ENCODE measurements at places on chromosomes 12 and 14.

DNA sequence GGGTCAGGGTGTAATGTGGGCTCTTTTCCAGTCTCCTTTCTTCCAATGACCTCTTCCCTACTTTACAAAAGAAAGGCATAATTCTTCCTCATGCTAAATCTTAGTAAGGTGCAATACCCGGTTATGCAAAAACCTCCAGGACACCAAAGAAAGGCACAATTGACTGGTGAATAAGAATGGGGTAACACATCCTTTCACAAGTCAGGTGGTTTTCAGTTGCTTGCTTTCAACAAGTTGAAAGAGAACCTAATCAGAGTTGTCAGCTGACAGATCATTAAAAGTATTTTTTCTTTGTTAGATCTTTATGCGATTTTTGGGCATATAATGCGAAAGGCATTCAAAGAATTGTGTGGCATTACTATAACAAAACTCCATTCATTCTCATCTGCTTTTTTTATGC lies 1.3 kb upstream of the AEBP2 start:
- DNase-seq, result no peak

- DNase-seq, result no peak
Measured at GRCh38 chr12:13992585-13992984, 11.2 kb upstream of the GRIN2B start.

DNA sequence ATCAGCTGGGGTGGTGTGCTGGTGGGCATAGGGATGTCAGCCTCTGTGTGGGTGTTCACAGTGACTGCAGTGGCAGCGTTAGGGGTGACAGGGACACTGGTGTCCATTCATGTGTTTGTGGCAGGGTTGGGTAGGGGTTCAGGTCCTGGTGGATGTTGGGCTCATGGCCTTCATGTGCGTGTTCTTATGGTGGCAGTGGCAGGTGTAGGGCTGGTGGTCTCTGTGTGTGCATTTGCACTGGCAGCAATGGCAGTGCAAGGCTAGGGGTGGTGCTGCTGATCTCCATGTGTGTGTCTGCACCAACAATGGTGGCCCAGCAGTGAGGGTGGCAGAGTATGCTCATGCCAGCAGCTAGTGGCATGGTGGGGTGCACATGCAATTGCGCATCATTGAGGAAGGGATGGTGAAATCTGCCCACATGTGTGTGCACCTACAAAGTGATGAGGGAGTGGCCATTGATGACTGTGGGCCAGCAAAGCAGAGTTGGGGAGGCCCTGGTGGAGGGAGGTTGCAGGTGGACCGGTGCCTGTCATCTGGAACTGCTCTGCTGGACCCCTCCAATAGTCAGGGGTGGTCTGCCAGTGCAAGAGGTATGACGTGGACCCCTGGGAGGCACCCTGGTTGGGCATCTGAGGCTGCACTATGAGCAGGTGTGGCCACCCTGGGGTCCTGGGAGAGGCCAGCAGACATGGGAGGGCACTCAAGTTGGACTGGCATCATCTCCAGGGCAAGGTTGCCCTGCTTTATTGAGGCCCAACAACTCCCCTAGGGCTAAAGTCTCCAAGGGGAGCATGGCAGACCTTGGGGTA lies 182.9 kb downstream of the TTC6 start:
- DNase-seq, result no peak

DNA sequence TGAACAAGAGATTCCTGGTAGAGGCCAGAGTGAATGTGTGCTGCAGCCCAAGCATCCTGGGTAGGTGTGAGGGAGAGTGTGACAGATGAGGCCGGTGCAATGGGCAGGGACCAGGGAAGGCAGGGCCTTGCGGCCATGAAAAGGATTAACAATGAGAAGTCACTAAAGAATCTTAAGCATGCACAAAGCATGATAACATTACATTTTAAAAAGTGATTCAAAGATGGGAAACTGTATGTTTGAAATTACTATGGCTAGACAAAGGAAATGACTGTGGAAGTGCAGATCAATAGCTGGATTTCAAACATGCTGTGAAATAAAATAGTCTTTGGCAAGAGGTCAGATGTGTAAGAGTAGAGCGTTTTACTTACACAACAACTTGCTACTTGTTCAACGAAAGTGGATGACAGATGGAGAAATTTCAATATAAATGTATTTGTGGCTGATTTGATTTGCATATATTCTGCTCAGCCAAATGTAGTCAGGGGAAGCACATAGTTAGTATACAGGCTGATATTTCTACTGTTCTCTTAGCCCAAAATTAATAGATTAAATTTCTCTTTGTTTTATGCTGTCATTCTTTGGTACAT lies 175.5 kb downstream of the CCDC59 start:
- no peak for DNase-seq

GRCh38 chr12:70196811-70197281 lies 46.4 kb upstream of the CNOT2 start:
- no peak for DNase-seq

DNA sequence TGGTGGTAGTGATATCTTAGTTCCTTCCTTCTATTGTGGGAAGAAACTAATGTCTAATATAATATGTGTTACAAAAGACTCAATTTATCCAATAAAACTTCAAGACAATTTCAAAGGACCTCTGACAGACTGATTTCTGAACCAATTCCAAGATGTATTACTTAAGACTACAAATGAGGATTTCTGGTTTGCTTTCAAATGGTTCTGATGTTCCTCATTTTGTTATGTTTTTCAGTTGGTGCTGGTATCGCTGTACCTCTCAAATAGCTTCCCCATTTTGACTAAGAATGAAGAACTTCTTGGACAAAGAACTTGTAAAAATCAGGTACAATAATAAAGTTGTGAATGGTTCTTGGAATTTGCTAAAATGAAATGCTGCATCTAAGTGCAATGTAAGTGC lies 19.4 kb upstream of the MBIP start:
- DNase-seq, result no peak

- no peak for DNase-seq
Measured at GRCh38 chr12:42338280-42338679, 12.3 kb downstream of the PPHLN1 start.

DNA sequence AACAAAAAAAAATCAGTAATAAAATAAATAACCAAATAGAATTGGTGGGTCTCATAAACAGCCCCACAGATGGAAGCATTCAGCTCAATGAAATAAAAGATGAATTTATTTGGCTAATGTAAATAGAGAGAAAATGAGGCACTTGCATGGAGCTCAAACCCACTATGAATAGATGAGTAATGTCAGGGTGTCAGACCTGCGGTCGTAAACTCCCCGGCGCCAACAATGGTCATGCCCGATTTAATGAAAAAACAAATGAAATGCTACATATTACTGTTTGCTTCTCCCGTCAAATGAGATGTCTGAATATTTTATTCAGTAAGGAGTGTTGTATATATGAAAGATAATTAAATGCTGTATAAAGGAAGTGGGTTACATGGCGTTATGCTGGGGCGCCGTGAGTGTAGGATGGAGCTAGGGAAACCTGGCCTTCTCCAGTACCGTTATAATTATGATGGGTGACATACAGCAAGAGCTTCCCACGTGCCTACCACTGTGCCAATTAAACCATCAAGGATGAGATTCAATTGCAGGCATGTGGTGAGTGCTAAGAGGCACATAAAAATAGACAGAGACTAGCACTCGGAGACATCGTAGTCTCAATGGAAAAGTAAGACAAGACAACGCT lies 648.1 kb downstream of the BCL11B start:
- DNase-seq, result no peak

DNA sequence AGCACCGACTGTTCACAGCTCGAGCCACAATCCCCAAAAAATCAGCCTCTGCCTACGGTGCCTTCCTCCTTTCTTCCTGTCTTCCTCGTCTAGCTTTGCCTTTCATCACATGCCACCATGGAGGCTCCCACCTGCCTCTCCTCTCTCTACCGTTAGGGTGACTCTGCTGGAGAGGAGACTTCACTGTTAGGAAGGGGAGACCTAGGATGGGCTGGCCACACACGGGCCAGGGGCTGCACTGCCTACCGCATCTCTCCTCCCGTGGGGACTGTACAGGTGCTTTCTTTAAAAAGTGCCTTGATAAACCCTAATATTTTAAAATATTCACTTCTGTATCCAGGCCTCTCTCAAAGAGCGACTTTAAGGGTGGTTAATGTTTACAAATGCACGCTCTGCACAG lies 1104.7 kb downstream of the BCL11B start:
- DNase-seq, result no peak

- DNase-seq, result no peak
Measured at GRCh38 chr12:80001562-80001961, 66.7 kb upstream of the PPP1R12A start.

DNA sequence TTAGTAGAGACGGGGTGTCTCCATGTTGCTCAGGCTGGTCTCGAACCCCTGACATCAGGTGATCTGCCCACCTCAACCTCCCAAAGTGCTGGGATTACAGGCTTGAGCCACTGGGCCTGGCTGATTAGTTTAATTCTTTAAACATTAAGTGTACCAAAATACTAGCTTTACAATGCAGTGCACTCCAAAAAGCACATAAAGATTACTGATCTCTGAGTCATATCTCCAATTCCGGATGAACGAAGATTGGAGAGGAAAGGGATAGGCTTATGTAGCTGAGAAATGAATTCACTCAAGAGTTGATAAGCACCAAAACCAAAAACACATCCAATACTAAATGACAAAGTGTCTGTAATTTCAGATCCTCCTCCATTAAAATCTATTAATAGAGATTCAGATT lies 15.1 kb downstream of the NAV3 start:
- DNase-seq, result no peak

- peak; percentile 46 for DNase-seq
Measured at GRCh38 chr12:51593539-51593938, 2.5 kb downstream of the SCN8A start.

DNA sequence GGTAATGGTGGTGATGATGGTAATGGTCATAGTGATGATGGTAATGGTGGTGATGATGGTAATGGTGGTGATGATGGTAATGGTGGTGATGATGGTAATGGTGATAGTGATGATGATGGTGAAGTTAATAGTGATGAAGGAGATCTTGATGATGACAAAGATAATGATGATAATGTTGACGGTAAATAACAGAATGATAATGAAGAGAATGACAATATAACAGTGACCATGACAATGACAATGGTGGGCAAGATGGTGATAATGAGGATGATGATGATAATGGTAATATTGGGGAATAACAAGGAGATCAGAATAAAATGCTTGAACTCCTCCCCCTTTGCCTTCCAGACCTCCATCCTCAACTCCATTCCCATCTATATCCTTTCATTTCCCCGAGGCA lies 233.3 kb upstream of the SFSWAP start:
- DNase-seq, result no peak

- DNase-seq, result no peak
Measured at GRCh38 chr14:35416108-35416750, 11.7 kb upstream of the NFKBIA start.

DNA sequence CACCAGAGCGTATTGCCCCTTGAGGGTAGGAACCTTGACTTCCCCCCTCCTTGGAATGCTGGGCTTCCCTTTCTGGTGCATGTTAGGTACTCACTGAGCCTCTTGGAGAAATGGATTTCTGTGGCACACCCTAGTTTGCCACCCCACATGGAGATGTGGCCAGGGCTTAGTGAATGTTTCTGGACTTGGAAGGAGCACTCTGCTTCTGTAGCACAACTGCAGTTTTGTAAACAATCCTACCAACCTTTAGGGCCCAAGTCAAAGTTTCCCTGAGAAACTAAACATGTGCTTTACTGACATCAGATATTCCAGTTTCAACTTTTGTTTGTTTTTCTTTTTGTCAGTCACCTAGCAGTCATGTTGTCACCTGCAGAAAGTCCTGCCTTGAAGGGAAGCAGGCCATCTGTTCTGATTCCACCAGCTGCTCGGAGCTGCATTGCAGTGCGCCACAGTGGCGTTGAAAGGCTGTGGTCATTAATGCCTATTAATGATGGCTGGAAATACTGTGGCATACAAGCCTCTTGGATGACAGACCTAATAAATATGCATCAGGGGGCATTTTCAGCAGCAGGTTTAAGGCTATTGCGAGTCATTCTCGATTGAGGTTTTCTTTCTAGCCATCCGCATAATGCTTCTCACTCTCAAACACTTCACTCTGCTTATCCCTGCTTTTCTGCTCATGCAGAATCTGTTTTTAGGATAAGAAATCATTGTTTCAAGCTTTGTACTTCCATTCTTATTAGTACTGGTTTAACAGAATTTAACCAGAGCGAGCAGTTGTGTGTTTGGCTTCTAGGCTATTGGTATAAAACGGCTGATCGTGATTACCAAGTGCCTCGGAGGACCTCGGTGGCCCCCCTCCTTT lies 7.8 kb downstream of the PELI2 start:
- no peak for DNase-seq

- peak; percentile 66 for DNase-seq
Measured at GRCh38 chr12:30796313-30796780, 41.6 kb upstream of the CAPRIN2 start.

DNA sequence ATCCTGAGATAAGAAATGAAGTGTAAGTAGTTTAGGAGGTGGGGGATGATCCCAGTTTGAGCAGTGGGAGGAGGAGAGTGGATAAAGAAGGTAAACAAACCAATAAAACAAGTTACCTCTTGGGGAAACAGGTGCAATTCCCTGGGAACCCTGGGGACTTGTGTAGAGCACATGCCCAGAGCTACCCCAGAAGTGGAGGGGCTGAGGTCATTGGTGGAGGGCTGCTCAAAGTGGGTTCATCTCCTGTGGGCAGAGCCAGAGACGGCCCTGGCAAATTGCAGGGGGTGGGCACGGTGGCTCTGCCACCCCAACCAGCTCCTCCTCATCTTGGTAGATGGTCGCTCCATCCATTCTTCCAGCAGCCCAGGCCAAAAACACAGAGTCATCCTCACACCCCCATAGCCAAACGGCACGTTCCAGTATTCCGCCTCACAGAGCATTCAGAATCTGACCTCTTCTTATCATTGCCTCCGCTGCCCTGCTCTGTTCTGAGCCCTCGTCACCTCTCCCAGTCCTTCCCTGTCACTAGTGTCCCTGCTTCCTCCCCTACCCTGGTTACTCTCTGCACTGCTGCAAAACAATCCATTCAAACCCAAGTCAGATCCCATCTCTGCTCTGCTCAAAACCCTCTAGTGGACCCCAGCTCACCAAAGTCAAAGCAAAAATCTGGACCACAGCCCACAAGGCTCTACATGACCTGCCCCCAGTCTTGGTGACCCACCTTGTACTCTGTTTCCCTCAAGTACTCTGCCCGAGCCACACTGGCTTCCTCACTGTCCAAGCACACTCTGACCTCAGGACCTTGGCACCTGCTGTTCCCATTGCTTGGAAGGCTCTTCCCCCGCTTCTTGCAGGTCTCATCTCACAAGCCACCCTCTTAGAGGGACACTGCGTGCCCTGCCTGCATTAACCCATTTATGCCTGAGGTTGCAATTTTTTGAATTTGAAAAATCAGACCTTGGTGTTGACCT lies 5.5 kb downstream of the CYP46A1 start:
- no peak for DNase-seq

DNA sequence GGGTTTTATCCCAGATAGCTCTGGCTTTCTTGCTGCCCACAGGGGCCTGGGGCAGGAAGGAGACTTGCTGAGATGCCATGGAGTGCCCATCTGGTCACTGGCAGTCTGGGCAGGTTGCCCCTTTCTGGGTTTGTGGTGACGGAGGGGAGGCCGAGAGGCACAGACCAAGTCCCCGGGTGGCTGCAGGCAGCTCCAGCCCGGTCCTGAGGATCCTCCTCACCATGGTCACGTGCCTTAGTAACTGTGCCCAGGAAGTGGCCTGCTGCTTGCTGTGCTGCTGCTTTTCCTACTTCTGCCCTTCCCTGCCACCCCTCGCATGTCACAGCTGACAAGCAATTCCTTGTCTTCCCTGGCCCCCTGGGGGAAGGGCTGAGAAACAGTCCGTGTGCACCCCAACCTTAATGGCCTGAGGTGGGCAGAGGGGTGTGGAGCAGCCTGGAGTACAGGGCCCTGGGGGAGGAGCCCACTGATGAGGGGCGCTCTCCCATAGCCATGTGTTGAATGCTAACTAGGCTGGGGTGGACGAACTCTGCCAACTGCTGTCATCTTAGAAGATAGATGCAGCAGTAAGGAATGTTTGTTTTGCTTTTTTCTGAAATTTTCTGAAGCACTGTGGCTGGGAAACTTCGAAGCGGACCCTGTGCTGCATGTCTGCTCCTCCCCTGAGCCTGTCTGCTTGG lies 54.9 kb upstream of the SRSF5 start:
- no peak for DNase-seq
